ENCODE measurements at places on chromosomes 5 and 9.

DNA sequence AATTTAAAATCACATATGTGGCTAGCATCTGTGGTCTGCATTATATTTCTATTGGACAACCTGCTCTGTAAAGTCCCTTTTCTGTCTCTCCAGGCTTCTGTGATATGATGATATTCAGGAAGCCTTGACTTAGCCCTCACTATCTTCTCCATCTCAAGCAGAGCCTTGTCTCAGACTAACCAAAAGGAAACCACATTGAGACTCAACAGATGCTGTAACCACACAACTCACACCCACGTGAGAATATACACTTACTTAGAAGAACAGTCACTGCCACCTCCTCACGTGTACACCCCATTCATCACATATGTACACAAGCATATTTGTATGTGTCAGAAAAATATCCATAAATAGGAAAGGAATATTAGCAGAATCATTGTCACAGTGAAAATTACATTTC is 33.6 kb downstream of the HTR4 start:
- DNase-seq: no peak

GRCh38 chr9:36187414-36187813 is 3.3 kb upstream of the CLTA start:
- DNase-seq: no peak

- DNase-seq: no peak
Observed at GRCh38 chr9:100595391-100596199, 17.7 kb downstream of the CAVIN4 start.

GRCh38 chr9:15271403-15271802 is 35.6 kb downstream of the TTC39B start:
- peak; percentile 10 for DNase-seq

DNA sequence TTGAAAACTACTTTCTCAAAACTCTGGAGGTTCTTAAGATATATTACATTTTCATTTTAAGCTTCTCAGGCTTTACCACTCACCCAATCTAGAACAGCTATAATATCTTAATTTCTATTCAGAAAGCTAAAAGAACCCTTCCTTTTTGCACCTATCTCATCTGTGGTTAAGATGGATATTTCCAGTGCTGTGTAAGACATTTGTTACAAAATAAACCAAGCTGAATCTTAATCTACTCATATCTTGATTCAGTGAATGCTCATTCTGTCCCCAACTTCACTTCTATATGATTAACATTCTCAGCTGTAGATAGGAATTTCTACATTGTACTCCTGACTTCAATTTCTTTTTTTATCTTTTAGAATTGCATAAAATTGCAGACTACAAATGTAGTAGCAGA is 15.0 kb downstream of the ABHD17B start:
- no peak for DNase-seq

DNA sequence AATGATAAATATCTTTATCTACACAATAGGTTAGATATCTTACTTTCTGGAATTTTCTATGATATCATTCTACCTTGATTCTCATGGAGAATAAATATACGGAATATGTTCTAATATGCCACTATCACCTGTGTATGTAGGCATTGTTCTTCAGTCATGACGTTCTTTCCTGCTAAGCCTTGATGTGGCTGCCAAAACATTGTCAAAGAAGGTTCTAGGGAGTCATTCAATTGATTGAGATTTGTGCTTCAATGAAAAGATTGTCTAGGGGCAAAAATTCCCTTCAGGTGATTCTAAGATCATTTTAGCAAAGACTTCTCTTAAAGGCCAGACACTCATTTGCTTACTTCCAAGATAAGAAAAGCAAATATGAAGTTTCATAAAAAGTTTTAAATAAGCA is 118.1 kb downstream of the MAT2B start:
- DNase-seq: no peak

GRCh38 chr5:57302164-57302563 is 128.3 kb downstream of the GPBP1 start:
- no peak for DNase-seq

- no peak for DNase-seq
Observed at GRCh38 chr9:90559075-90560073, 83.2 kb downstream of the DIRAS2 start.

DNA sequence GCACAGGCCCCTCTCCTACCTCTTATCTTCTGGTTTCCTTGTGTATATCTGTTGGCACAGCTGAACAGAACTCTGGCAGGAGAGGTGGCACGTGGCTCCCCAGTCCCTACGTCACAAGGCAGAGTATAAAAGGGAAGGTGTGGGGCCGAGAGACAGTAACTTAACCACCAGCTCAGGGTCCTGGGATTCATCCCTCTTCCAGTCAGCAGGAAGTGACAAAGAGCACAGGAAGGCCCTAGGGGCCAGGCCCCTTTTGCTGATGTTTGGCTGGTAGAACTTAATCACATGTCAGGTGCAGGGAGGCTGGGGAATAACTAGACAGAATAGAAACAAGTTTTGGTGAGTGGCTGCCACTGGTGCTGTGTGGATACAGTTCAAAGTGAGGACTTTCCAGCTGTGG is 4.5 kb upstream of the ICE1 start:
- DNase-seq: no peak

DNA sequence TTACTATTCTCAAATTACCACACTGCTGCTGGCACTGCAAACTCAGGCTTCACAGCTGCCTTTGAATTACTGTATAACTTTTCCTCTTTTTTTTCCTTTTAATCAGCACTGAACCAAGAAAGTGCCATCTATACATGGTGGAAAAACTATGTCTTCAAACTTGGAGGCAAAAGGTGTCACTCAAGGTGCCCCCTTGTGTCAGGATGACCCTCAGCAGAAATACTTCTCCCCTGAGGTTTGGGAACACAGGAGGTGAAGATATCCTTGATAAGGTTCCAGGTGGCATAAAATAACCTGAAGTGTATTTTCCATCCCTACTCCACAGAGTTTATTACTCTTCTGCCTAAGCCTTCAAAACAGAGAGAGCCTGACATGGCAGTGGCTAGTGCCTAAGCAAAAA is 14.5 kb downstream of the FRMD3 start:
- no peak for DNase-seq

GRCh38 chr5:95697781-95698681 is 15.2 kb upstream of the SPATA9 start:
- no peak for DNase-seq

DNA sequence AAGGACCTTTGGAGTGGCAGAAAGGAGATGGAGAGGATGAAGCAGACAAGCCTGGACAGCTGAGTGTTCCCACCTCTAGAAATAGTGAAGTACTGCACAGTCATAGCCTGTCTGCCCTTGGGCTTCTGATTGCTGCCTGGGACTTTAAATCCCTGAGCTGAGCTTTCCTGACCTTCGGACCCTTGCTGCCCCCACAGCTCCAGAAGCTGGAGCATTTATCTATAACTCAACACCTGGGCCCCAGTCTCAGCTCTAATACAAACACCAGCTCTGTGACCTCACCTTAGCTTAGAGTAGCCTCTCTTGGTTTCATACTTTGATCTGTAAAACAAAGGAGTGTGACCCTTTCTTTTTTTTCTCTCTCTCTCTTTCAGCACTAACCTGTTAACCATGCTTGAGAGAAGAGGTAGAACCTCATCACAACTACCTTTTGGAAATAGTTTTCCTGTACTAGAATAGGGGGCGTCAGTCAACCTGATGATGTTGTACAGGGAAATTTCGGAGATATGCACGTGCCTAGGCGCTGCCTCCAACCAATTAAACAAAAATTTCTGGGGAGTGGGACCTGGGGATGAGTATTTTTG is 25.4 kb upstream of the ELL2 start:
- DNase-seq: no peak

- DNase-seq: no peak
Observed at GRCh38 chr5:158644301-158644700, 455.4 kb downstream of the EBF1 start.

DNA sequence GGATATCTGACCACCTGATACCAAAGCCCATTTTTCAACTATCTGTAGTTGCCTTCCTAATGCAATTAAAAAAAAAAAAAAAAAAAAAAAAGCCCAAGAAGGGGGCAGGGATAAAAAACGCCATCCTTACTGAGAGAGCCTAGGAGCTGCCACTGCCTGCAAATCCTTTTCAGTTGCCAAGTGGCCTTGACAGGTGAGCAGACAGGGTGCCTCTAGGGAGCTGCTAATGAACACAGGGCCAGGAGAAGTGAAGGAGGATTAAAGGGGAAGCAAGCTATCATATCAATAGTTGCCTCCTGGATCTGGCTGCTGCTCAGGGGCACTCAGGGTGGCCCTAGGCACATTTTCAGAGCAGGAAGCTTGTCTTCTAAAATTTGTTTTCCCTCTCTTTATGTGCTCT is 547.4 kb downstream of the TLE1 start:
- DNase-seq: no peak

GRCh38 chr5:3430691-3431090 is 164.9 kb upstream of the IRX1 start:
- no peak for DNase-seq

GRCh38 chr5:181217111-181217802 is 5.8 kb upstream of the TRIM41 start:
- DNase-seq: peak; percentile 60

- DNase-seq: no peak
Observed at GRCh38 chr5:153985498-153985897, 53.2 kb downstream of the FAM114A2 start.

- no peak for DNase-seq
Observed at GRCh38 chr5:125049721-125050702, 303.6 kb upstream of the ZNF608 start.

GRCh38 chr5:99808657-99809230 is 726.4 kb upstream of the FAM174A start:
- no peak for DNase-seq

DNA sequence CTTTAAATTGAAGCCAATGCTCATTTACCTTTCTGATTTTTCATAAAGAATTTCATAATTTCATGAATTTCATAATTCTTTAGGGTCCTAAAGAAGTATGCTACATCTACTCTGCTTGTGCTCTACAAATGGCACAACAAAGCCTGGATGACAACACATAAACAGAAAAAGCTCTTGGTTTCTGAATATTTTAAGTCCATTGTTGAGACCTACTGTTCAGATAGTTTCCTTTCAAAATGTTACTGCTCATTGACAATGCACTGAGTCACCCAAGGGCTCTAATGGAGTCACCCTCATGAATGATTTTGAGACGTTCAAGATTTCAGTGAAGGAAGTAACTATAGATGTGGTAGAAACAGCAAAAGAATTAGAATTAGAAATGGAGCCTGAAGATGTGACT is 74.1 kb downstream of the SLCO4C1 start:
- DNase-seq: no peak

DNA sequence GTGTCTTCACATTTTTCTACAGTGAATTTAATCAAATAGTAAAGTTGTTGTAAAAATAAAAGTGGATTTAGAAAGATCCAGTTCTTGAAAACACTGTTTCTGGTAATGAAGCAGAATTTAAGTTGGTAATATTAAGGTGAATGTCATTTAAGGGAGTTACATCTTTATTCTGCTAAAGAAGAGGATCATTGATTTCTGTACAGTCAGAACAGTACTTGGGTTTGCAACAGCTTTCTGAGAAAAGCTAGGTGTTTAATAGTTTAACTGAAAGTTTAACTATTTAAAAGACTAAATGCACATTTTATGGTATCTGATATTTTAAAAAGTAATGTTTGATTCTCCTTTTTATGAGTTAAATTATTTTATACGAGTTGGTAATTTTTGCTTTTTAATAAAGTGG is 60.4 kb downstream of the MTAP start:
- DNase-seq: no peak

DNA sequence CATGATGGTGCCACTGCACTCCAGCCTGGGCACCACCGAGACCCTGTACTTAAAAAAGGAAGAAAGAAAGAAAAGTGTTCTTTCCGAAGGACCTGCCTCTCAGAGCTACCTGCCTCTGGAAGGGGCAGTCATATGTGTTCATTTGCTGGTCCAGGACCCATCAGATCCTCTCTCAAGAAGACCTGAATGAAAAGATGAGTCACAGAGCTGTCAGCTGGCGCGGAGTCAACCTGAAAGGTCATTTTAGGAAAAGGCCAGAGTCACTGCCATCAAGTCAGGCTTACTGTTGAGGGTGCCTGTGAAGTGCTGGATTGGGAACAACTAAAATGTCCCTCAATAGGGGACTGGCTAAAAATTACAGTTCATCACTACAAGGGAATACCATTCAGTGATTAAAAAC is 14.9 kb upstream of the HRH2 start:
- no peak for DNase-seq

DNA sequence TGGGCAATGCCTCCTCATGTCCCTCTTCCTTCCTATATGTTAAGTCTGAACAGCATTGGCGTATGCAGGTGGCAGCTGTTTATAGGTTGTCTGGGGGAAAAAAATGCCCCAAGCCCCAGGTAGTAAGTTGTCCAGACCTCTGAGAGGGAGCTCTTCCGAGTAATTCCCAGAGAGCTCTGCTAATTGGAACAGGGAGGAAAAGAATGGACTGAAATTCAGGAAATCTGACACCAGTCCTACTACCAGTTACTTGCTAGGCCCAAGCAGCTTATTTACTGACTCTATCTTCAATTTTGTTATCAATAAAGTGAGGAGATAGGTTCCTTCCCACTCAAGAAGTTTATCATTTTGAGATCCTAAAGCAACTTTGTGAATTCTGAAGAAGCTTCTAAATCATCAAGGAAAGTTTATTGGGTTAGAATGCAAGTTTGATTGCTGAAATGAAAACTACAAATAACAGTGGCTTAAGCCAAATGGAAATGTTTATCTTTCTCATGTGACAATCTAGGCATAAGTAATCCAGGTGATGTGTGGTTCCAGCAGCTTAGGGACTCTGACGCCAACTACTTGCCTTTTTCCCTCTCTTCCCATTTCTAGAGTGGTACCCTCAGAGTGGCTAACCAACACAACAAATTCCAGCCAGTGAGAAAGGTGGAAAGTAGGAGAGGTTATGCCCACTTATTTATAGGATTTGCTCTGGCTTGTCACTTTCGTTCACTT is 5.6 kb downstream of the STK32A start:
- no peak for DNase-seq

- DNase-seq: no peak
Observed at GRCh38 chr9:126546036-126546435, 67.7 kb upstream of the LMX1B start.

GRCh38 chr9:137738703-137739102 is 119.9 kb downstream of the EHMT1 start:
- DNase-seq: no peak

- DNase-seq: no peak
Observed at GRCh38 chr9:96484521-96484931, 34.6 kb downstream of the HABP4 start.

- DNase-seq: no peak
Observed at GRCh38 chr5:134043793-134044792, 39.3 kb upstream of the VDAC1 start.

DNA sequence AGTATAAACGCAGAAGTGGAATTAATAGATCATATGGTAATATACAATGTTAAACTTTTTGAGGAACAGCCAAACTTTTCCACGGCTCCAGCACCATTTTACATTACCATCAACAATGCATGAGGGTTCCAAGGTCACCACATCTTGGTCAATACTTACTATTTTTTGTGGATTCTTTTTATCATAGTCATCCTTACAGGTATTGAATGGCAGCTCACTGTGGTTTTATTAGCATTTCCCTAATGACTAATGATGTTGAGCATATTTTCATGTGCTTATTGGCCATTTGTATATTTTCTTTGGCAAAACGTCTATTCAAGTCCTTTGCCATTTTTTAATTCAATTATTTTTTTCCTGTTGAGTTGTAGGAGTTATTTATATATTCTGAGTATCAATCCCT is 14.1 kb upstream of the RAPGEF6 start:
- DNase-seq: no peak
